ENCODE measurements at places on chromosomes 16 and 17.

DNA sequence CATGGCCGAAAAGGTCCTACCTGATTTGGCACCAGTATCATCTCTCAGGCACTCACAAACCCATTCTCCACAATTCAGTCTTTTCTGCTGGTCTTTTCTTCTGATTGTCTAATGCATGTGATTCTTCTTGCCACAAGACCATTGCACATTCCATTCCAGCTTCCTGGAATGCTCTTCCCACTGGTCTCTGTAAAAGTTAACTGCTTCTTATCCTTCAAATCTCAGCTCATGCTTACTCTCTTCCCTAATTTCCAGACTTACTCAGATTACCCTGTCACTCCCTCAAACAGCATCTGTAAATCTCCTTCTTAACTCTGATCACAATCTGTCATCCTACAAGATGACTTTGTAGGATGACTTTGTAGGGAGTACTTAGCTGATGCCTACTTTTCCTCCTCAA, 320.2 kb downstream of the MAP2K6 start:
- DNase-seq = no peak

- DNase-seq = no peak
Measured at GRCh38 chr16:85008271-85008670, 3.1 kb downstream of the ZDHHC7 start.

DNA sequence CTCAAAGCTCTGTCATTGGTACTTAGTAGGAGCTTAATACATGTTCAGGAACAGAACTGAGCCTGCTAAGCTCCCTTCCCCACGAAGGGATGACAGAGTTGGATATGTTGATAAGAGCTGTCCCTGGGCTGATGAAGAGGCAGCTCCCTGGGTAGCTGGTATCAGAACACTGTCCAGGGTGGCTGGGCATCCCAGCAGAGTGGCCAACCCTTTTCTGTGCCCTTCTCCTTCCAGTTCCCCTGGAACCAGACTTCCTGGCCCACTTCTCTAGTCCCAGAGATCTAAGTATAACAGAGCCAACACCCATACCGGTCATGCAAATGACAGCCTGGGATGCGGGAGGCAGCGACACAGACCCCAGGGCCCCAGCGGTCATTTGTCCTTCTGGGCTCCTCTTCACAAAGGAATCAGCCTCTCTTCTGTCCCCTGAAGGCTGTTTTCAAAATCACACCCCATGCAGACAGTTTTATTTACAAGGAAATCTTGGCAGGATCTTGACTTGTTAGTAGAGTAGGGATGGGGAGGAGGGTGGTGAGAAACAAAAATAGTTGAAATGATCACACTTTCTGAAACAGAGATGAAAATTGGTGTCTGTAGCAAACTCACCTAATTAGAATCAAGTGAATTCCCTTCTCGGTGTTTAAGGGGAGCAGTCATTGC, 1.4 kb upstream of the RHBDL3 start:
- no peak for DNase-seq

- DNase-seq = no peak
Measured at GRCh38 chr17:7888184-7888920, at the start of gene CHD3. CHD3 (plus strand) TSS chr17:7888789; CDS start chr17:7889001, 212 bp downstream.

DNA sequence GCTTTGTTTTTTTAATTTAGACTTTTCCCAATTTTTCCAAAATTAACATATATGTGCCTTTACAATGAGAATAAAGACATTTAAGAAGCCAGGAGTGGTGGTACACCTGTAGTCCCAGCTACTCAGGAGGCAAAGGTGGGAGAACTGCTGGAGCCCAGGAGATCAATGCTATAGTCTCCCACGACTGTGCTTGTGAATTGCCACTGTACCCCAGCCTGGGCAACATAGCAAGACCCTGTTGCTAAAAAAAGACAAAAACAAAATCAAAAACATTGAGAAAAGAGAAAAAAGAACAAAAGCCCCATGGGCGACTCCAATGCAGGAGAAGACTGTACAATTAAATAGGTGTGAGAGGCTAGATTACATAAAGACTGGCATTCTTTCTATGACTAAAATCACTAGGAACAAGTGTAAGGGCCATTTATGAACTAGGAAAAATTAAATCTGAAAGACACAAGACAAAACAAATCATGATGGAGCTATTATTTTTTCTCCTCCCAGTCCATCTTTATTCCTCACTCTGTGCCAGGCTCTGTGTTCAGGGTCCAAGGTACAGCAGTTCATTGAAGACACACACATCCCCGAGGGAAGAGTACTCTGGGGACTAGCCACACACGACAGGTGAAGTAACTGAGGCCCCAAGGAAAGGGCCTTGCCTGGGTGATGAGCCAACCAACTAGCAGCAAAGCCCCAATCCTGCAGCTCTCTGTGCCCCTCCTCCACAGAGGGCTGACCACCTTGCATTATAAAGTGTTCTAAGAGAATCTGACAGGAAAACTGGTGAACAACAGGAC, 79.8 kb downstream of the CREBBP start:
- no peak for DNase-seq

- DNase-seq = no peak
Measured at GRCh38 chr16:50202926-50203624, 50.0 kb downstream of the TENT4B start.

DNA sequence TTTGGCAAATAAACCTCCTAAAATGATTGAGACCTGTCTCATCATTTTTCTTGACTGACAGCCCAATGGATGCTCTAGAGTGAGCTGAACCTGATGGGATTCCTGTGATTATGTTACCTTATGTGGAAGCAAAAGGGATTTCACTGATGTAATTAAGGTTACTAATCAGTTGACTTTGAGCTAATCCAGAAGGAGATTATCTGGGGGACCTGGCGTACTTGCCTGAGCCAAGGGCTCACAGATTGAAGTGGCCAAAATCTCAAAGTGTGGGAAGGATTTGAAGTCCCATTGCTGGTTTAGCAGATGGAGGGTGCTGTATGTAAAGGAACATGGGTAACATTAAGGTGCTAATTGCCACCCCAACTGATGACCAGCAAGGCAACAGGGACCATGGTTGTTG, 214.0 kb downstream of the CPPED1 start:
- DNase-seq = no peak

- no peak for DNase-seq
Measured at GRCh38 chr16:48374255-48374654, 11.0 kb downstream of the SIAH1 start.

GRCh38 chr16:22659933-22660332, 149.2 kb downstream of the NPIPB5 start:
- no peak for DNase-seq

DNA sequence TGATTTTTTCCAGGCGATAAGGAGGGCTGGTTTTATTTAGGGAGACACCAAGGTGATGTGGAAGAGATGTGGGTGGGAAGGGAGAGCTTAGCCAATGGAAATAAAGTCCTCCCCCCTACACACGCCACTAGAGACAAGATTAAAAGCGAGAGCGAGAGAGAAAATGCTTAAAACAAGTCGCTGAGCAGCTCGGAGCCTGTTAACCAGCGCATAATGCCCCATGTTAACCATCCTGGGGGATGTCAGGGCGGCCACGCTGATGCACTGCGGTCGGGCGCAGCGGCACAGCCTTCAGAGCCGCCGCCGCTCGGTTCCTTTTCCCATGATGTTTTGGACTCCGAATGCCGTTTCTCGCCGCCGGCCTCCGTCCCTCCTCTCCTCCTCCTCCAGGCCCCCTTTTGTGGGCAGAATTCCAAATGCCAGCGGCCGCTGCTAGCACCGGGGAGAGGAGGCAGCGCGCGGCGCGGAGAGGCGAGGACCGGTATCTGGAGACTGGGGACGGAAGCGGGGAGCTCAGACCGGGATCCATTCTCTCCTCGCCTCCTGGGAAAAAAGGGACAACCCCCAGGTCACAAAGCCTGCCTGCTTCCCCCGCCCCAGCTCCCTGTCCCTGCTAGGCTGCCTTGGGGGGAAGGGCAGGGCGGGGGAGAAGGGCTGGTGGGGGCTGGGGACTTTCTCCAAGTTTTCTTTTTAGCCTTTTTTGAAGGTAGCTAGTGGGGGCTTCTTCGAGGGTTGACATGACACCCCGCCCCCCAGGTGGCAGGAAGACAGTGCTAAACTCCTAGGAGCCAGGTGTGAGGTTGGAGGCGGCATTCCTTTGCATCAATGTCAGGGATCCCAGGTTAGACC, 98.1 kb upstream of the CCL2 start:
- no peak for DNase-seq

DNA sequence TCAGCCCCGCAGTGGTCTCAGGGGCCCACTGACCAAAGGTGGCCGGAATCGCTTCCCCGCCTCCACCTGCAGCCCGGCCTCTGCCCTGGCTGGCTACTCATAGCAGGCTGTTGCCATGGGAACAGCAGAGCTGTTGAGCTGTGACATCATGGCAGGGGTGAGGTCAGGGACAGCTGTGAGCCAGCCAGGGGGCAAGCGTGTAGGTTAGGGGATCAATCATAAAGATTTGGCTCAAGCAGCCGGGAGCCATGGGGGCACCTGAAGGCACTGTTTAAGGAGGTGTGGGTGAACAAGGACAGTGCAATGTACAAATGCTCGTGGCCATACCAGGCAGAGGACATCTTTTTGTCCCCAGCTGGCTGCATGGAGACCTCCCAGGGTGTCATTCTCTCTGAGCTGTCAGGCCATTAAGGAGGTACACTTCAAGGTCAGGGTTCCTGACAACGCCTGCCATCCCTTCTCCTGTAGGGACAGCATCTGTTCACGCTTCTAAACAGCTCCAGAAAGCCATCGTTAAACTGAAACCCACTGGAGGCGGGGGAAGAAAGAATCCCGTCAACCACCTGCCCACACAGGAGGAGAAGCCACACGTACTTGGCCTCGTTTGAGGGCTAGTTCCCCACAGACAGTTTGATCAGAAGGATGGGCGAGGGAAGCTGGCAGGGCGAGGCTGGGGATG, at the start of gene CEP295NL:
CEP295NL (minus strand) TSS at position 101 of the 679 bp plus-strand sequence. CDS start 1,373 bp downstream, outside the sequence.
- no peak for DNase-seq

GRCh38 chr17:40331743-40332641, 23.0 kb downstream of the RARA start:
- DNase-seq = no peak

GRCh38 chr17:80824549-80825470, 166.8 kb upstream of the CHMP6 start:
- no peak for DNase-seq

GRCh38 chr17:8818654-8819330, 19.6 kb upstream of the MFSD6L start:
- DNase-seq = no peak

DNA sequence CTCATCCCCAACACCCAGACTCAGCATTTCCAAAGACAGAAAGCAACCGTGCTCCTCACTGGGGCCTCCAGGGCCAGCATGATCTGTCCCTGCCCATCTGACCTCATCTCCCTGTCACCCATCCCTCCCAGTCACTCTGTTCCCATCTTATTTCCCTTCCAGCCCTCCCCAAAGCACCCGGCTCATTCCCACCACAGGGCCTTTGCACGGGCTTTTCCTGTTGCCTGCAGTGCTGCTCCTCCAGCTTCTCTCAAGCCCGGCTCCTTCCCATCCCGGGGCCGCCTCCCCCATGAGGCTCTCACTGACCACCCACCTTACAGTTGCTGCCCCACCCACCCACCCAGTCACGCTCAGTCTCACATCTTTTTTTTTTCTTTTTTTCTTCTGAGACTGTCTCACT, 54.8 kb downstream of the RMI2 start:
- DNase-seq = no peak

- DNase-seq = no peak
Measured at GRCh38 chr16:8905168-8905762, 23.1 kb downstream of the LITAFD start.

DNA sequence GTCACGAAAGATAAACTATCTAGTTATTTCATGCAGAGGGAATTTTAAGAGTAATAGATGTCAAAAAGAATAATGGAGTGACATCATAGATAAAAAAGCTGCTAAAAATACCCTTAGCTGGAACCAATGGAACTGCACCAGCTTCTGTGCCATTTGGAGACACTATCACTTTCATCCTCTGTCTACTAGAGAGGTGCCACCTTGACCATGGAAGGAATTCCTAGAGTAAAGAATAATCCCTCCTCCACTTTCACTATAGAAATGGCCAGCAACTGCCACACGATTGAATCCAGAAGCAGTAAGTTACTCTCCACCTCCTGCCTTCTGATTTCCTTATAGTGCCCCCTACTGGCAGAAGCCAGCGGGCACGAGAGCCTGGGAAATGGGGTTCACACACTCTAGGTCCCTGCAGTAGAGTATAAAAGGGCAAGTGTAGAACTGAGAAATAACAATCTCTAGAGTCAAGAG, 2.8 kb upstream of the ALDH3A2 start:
- no peak for DNase-seq

DNA sequence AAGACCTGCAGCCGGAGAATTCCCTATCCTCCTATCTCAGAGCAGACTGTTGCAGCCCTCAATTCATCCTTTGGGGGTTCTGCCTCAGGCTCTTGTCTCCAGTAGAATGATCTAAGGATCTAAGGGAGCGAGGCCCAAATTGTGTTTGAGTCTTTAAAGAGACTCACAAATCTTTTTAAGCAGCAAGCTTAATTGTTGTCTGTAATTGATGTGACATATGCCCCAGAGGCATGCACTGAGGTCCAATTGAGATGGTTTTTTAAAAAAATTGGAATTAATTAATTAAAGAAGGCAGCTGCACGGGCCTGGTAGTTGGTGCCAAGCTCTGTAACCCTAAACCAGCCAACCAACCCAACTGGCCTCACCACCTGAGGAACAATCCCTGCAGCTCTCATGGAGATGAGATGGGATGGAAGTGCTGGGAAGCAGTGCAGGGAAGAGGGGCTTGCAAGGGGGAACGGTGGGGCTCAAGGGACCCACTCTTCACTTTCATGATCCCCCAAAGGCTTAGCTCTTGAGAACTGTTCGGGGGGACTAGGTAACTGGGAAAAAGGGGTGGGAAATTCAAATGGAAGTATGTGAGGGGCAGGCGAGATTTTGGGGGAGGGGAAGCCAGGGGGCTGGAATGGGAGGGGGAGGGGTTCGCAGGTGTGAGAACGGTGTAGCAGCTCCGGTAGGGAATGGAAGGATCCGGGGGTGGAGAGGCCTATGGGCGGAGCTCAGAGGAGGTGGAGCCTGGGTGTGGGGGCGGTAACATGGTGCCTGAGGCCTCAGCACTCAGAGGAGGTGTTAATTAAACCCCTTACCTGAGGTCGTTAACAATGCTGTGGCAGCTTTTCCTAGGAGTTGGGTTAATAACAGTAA, 9.2 kb upstream of the ZNF652 start:
- DNase-seq = no peak

DNA sequence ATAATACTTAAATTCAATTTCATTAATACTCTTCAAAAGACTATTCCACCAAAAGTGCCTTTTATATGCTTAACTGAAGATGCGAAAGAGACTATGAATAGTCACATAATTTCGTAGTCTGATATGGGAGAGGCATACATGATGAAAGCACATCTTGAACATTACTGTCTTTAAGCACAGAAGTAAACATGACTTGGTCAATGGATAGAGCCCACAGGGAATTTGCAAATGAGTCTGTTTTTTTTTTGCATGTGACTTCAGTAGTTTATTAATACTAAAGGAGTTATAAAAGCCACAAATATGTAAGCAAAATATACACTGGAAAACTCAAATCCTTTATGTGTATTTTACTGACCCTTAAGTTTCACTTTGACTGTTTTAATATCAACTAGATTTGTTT, 15.9 kb downstream of the ADPRM start:
- no peak for DNase-seq

- DNase-seq = no peak
Measured at GRCh38 chr16:68274441-68274840, 10.1 kb downstream of the SLC7A6 start.

GRCh38 chr16:78720416-78720815, 621.0 kb downstream of the WWOX start:
- DNase-seq = no peak

Measured in GOT3 (cell line).